ENCODE measurements at places on chromosomes 12 and 14.

GRCh38 chr12:98513379-98514322 is 1.7 kb upstream of the TMPO start:
- no peak for DNase-seq

GRCh38 chr14:90812109-90812508 is 4.1 kb downstream of the TTC7B start:
- DNase-seq = no peak

- DNase-seq = no peak
These were observed 773.1 kb upstream of the TBX3 start for GRCh38 chr12:115456946-115457689.

- DNase-seq = no peak
These were observed 13.3 kb upstream of the TMCC3 start for GRCh38 chr12:94663702-94664101.

DNA sequence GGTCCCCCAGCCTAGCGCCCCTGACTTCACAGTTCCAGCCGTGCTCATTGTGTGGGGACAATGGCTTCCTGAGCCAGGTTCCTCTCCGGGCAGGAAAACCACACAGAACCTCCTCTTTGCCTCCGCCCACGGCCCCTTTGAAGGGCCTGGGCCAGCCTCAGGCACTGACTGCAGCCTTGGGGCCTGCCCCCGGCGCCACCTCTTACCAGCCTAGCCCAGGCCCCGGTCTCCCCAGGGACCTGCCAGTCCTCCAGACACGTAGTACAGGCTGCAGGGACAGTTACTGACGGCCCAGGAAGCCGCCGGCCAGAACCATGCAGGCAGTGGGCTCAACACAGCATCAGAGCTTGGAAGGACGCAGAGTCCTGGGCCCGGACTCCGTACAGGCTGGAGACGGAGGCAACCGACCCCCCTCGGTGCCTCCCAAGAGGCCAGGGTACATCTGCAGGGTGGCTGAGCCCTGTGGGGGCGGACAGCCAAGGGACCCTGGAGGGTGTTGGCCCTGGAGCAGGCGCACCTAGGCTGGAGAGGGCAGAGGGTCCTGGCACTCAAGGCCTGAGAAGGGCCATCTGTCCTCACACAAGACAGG is 20.9 kb upstream of the NUDT14 start:
- no peak for DNase-seq

- peak; percentile 13 for DNase-seq
These were observed 188.7 kb downstream of the TTC8 start for GRCh38 chr14:89013098-89013504.

- no peak for DNase-seq
These were observed 8.4 kb upstream of the PNMA1 start for GRCh38 chr14:73722581-73722980.

GRCh38 chr12:94100990-94101737 is 47.2 kb upstream of the PLXNC1 start:
- peak; percentile 75 for DNase-seq

- DNase-seq = peak; percentile 81
These were observed 207.0 kb downstream of the ATP23 start for GRCh38 chr12:58148405-58148804.

- no peak for DNase-seq
These were observed 115.8 kb downstream of the SLC25A47 start for GRCh38 chr14:100438678-100439592.

- DNase-seq = no peak
These were observed 34.3 kb upstream of the SLC38A1 start for GRCh38 chr12:46303039-46303666.

DNA sequence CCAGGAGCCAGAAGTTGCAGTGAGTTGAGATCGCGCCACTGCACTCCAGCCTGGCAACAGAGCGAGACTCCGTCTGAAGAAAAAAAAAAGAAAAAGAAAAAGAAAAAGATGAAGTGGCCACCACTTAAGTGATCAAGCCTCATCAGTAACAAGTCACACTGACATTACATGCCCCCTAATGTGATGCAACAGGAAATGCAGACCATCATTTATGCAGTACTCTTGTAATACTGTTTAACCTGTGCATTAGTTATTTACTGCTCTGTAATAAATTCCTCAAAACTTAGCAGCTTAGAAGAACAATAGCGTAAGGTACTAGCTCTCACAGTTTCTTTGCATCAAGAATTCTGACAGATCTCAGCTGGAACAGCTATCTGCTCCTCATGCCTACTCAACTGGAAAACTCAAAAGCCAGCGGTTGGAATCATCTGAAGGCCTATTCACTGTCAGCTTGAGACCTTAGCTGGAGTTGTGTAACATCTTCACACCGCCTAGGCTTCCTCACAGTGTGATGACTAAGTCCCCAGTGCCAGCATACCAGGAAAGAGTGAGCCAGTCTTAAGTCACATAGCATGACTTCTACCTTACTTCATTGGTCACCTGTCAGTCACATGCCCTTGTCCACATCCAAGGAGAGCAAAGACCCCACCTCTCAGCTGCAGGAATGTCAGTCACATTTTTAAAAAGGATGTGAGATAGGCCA is 31.5 kb downstream of the EPS8 start:
- no peak for DNase-seq

GRCh38 chr14:101008631-101009336 is 105.3 kb upstream of the RTL1 start:
- DNase-seq = no peak

GRCh38 chr14:52551696-52552062 is 626 bp downstream of the TXNDC16 start:
- DNase-seq = peak; percentile 54

GRCh38 chr12:116429826-116430360 is 129.3 kb upstream of the MAP1LC3B2 start:
- DNase-seq = no peak

DNA sequence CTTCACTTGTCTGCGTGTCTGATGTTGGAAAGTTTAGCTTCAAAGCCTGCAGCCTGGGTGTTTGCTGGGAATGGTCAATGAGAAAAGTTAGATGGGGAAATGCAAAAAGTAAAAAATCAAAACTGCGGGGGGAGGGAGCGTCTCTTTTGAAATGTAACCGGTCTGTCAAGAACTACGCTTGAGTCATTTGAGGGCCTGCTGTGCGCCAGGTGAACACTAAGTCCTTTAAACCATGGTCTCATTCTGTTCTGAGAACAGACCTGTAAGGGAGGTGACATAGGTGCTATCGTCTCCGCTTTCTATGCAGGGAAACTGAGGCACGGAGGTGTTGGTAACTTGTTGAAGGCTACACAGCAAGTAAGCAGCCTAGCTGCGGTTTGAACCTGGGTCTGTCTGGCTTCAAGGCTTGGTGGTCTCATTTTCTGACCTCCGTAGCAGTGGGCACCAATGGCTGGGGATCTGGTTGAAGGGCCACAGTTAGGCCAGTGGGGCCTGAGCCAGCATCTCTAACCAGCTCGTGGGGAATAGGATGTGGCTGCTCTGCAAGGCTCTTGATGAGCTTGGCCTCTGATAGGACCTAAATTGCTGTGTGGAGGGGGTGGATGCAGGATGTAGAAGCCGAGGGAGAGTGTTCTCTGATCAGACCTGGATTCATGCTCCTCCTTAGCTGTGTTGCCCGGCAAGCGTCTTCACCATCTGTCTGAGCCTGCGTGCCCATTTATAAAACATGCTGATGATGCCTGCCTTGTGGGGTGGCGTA is 41.5 kb downstream of the KCTD10 start:
- no peak for DNase-seq

DNA sequence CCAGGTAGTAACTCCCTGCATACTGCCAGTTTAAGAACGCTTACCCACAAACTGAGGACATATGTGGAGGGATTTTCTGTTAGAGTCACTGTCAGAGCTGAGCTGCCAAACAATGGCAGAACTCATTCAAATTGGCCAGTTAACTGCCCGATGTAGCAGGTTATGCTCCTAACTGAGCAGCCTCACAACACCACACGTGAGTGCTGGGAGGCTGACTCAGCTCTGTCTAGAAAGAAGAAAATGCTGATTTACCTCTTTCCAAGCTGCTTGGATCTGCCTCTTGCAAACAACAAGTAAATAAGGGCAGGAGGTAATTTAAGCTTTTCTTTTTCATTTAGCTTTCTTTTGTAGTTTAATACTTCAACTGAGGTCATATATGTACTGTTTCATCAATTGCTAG is 195.6 kb downstream of the PELI2 start:
- no peak for DNase-seq

All from NCI-H2171 (cell line).